ENCODE measurements at places on chromosomes 4 and X. TPM values are rescaled to one million over a fixed set of nuclear protein-coding genes. Genes with fewer than 3 reads are reported as not detected.

The LETM1 gene
- 36.2 TPM for total RNA-seq

The OTUD6A gene
- not detected for total RNA-seq

The IL9R gene
- total RNA-seq = not detected

The USP17L24 gene
- total RNA-seq = not detected

The RHOXF1 gene
- total RNA-seq = not detected

The GPR101 gene
- not detected for total RNA-seq

The DAPP1 gene
- 10.5 TPM for total RNA-seq

The ANXA3 gene
- 26.3 TPM for total RNA-seq

The IL1RAPL1 gene
- total RNA-seq = 4.8 TPM

DNA sequence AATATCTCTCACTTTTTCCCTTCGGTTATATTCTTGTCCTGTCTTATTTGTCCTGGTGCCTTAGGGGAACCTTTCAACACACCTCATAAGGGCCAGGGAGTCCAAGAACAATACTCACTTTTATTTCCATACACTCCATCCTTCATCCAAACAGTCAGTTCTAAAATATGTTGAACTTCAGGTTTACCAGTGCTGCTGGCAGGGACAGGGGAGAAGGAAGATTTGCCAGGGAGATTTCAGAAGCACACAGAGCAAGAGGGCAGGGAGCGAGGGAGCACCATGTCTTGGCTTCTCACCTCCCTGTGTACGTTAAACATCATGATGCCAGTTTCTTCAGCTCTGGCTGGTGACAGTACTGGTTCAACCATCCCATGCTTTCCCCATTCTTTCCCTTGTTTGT is 631.1 kb upstream of the FAT1 start:
- DNase-seq = peak; percentile 2

DNA sequence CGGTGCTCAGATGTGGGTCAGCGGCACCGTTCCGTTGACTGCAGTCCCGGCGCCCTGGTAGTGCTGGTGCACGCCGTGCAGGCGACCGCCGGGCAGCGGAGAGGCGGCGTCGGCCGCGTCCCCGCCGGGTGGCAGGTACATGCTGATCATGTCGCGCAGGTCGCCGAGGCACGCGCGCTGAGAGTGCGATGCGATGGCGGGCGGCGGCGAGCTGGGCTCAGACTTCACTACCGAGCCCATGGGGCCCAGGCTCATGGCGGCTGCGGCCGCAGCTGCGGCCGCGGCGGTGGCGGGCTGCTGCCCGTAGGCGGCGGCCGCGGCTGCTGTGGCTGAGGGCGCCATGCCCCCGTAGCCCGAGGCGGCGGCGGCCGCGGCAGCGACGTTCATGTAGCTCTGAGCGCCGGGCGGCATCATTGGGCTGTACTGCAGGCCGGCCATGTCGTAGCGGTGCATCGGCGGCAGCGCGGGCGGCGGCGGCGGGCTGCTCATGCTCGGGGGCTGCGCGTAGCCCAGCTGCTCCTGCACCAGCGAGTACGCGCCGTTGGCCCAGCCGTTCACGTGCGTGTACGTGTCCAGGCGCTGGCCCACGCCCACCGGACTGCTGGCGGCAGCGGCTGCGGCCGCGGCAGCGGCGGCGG is 1.0 kb downstream of the SOX3 start:
- peak; percentile 43 for DNase-seq

DNA sequence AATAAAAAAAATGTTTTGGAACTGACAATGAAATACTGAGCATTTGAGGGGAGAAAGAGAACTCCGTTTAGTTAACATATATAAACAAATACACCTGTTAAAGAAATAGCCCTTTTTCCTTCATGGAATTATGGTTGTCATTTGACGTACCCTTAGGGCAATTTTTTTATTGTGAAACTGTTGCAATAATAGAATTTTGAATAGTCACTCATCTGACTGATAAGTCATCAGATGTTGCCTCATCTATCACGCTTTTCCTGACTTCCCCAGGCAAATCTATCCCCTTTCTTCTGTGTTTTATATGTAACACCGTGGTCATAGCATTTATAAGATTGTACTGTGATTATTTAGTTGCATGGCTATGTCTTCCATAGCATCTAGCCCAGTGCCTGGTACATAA is 69.0 kb upstream of the HDAC8 start:
- no peak for DNase-seq

DNA sequence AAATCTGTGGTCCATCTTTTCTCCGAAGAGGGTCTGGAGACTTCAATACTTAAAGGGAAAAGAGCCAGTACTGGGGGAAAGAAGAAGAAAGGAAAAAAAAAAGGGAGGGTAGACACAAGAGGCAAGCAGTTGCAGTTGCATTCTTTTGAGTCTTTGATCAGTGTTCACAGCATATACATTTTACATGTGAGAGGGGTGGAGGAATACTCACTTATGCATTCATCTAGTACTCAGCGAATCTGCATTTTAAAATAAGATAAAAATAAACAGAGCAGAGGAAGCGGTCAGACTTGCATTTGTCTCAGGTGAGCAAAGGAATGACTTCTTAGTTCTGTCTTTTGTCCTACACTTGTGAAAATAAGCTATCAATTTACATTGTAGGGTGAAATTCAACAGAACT is 275.6 kb downstream of the SLC7A11 start:
- DNase-seq = no peak

- no peak for DNase-seq
Measured at GRCh38 chr4:185383451-185383850, 12.3 kb downstream of the LRP2BP start.

DNA sequence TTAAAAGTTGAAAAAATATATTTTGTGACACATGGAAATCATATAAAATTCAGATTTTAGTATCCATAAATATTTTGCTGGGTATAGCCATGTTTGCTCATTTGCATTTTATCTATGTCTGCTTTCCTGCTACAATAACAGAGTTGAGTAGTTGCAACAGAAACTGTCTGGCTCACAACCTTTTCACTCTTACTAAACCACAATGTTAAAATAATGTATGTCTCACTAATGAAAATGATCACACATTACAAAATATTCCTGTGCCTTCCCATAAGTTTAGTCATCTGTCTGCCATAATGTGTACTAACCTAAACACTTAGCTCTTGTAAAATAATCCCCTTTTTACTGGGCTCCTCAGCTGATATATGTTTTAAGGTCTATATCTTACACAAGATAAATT is 174.0 kb upstream of the PRPS2 start:
- DNase-seq = no peak

DNA sequence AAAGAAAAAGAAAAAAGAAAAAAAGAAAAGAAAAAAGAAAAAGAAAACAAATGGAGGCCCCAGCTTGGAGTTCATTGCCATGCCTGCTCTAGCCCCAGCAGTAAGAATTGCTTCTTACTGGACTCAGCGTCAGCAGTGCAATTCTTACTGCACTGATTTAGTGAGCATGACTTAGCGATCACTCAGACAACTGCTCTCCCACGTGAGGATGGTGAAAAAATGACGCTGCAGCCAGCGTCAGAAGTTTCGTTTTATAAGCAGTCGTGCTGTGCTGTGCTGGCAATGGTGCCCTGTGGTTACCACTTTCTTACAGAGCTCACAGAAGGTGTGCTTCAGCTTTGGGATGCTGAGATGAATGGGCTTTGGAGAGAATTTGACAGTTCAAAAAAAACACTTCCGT is 68.3 kb upstream of the DDX3X start:
- DNase-seq = no peak

GRCh38 chrX:19121898-19122640 is at the start of gene ADGRG2:
Gene ADGRG2 (minus strand): TSS chrX:19122468. CDS start chrX:19068834, 53,634 bp downstream.
- peak; percentile 55 for DNase-seq

- DNase-seq = no peak
Measured at GRCh38 chr4:44150091-44150576, 298.5 kb downstream of the KCTD8 start.

DNA sequence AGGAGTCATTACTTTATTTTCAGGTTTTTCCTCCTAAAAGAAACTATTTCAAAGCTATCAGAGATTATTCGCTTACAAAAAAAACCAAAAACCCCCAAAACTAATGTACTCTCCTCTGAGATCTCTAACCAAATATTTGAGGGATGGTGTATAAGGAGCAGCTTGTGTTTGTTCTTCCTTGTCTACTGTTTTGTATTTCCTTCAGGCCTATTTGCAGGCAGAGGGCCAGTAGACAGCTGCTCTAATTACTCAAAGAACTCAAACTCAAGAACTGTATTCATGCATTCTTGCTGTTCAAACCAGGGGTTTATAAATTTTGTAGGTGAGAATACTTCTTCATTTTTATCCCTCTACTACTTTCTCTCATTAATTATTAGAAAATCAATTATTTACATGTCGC is 51.3 kb downstream of the SH3RF1 start:
- DNase-seq = peak; percentile 84

- DNase-seq = peak; percentile 12
Measured at GRCh38 chrX:82087699-82088098, 885.8 kb downstream of the SH3BGRL start.

DNA sequence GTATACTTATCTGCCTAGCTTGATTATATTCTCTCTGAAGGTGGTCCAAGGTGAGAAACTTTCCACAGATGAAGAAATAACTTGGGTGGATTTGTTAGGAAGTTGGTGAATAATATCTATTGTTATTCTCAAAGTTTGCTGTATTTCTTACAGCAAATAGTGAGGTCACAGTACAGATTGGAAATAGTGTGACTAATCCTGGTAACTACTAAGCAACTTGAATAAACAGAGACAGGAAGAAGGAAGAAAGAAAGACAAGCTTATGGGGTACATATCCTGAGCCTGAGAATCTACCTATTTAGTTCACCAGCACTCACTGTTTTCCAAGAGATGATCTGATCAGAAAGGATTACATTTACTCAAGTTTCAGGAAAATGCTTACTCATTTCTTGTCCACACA is 1416.1 kb downstream of the RPA4 start:
- DNase-seq = no peak

DNA sequence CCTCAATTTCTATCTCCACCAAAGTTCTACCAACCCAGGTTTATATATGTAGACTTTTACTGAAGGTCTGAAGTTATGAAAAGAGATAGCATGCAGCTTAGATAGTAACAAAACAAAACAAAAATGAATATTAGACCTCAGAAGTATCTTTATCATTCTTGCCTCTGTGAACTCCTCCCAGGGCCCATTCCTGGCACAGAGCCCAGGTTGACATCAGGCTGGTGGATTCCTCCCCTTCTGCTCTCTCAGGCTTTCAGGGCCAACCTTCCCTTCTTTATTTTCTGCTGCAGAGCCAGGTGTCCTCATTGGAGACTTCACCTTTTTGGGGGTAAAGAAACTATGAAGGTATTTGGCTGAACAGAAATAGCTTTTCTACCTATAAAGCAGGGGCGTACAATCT is 112.8 kb upstream of the PITX2 start:
- peak; percentile 35 for DNase-seq

DNA sequence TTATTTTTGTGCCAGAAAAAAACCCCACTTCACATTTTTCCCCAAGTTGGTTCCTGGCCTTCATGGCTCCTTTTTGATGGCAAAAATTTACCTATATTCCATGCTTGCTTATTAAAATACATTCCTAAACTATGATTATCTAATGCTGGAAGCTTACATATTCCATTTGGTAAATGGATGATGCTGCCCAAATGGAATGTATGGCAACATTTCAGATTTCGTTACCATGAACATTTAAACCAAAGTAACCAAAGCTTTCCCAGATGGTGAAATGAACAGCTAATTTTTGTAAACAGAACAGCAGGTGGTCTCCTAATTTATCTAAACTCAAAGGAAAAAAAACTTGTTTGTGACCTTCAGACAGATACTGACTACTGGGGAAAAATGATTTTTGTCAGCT is 110.8 kb upstream of the TEX13A start:
- DNase-seq = peak; percentile 37

GRCh38 chrX:10193587-10193986 is 36.8 kb downstream of the CLCN4 start:
- DNase-seq = no peak

GRCh38 chrX:626745-627509 is 3.7 kb upstream of the SHOX start:
- DNase-seq = no peak

GRCh38 chrX:41946989-41947612 is 23.7 kb upstream of the CASK start:
- no peak for DNase-seq

DNA sequence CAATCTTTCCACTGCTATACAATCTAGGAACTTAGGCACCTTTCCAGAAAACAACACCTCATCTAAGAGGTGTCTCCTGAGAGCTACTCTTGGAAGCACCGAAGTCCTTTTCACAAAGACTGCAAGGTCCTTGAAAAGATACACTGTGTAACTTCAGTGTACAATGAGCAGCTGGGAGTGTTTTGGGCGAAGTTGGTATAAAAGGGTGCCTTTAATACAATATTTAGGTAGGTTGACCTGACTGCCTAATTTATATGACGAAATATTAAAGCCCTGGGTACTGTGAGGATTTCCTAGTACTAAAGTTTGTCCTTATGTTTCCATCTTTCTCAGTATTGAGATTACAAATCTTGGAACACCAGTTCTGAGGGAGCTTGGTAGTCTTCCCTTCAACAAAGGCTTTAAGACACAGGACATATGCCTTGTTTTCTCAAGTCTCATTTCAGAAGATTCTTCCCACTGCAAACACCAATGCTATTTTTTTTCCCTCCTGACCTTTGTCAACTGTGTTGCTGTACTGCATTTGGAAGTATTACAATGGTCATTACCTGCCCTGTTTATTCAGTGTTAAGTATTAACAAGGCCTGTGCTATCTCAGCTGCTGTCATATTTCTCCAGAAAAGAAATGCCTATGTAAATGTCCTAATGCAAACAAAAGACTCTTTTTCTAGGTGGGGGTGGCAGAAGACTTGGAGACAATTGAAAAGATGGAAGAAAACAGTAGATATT is 134.2 kb downstream of the MAML3 start:
- DNase-seq = no peak

DNA sequence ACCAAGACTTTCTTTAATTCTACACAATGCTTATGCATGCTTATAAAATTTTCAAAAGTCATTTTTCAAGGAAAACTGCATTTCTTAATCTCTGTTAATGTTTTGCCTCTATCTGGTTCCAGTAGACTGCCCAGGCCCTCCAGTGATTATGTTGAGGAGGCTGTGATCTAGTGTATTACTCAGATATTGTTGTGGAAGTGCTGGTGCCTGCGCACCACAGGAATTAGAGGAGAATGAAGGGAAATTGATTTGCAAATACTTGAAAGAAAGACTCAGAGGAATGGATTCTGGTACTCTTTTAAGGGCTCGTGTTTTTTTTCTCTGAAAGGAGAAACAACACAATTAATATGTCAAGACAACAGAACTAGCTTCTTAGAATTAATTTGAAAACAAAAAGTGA is 1015.1 kb downstream of the RPA4 start:
- no peak for DNase-seq

GRCh38 chr4:164529486-164529885 is 224.4 kb upstream of the SMIM31 start:
- DNase-seq = no peak

GRCh38 chrX:68438575-68438974 is 5.3 kb upstream of the OPHN1 start:
- DNase-seq = no peak

DNA sequence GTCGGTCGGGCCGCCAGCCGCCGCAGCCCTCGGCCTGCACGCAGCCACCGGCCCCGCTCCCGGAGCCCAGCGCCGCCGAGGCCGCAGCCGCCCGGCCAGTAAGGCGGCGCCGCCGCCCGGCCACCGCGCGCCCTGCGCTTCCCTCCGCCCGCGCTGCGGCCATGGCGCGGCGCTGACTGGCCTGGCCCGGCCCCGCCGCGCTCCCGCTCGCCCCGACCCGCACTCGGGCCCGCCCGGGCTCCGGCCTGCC is 213 bp downstream of the NFKB1 start:
- no peak for DNase-seq

GRCh38 chrX:150525061-150525919 is 43.1 kb upstream of the MTM1 start:
- no peak for DNase-seq

- no peak for DNase-seq
Measured at GRCh38 chrX:39260965-39261364, 459.7 kb downstream of the MID1IP1 start.

GRCh38 chr4:156685308-156685707 is 286.3 kb downstream of the PDGFC start:
- DNase-seq = no peak

Data from tongue (tissue), 3 donors.